BJ (cell line): ENCODE measurements at places on chromosomes 4 and X.
A peak's percentile ranks its signal among the peaks of the same experiment; 100 is the strongest.

DNA sequence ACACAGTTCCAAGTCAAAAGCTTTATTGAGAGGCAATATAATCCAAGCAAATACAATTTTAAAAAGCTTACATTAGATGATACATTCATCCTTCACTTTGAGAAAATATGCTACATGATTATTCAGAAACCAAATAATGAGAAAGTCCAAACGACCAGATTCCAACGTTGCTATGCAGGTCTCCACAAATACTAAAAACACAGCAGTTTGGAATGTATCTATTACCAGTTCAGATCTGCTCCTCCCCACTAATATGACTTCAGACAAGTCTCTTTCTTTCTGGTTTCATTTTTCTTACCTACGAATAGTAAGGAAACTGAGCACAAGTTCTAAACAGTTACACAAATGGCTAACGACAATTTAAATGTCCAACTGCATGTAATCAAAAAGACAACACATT, 9.5 kb downstream of the NAF1 start:
- DNase-seq, result peak; percentile 20

- no peak for DNase-seq
Observed at GRCh38 chrX:23935106-23935505, 27.3 kb downstream of the CXorf58 start.

DNA sequence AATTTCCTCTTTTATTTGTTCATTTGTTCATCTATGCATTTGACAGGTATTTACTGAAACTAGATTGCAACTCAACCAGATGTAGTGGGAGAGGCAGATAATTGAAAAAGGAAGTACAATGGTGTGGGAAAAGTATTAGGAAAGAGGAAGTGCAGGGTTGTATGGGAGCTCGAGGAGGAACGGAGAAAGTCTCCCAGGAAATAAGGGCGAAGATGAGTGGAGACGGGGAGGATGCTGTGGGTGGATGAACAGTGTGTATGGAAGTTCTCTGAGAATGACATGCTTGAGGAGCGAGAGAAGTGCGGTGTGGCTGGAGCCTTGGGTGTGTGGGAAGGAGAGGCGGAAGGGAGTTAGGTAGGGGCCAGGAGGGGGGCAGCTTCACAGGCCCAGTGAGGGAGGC, 87.5 kb upstream of the DHX15 start:
- DNase-seq, result no peak

DNA sequence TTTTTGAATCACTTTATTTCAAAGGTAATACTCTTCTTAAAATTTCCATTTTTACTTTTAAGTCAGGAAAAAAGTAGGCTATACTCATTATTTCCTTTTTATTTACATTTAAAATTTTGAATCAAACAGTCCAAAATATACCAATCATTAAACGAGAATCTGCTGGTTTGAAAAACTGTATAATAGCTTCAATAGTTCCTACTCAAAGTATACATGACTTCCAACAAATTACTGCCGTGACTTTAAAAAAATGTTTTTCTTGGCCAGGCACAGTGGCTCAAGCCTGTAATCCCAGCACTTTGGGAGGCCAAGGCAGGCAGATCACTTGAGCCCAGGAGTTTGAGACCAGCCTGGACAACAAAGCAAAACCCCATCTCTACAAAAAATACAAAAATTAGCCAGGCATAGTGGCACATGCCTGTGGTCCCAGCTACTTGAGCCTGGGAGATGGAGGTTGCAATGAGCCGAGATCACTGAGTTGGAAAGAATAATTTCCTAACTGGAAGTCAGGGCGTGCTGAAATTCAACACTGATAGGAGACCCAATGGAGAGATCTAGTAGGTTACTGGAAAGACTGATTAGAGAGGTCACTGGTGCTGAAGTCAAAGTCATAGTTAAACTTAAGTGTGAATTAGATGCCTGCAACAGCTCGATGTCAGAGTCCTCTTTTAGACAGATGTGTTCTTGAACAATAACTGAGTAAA, 9.0 kb downstream of the KLHL8 start:
- no peak for DNase-seq

- DNase-seq, result peak; percentile 19
Observed at GRCh38 chr4:92968556-92968955, 664.8 kb downstream of the GRID2 start.

GRCh38 chr4:52907510-52907909, 45.4 kb downstream of the RASL11B start:
- no peak for DNase-seq

- DNase-seq, result no peak
Observed at GRCh38 chrX:78011846-78012245, 42.4 kb upstream of the PGAM4 start.
